ENCODE measurements at places on chromosomes 3 and 15. TPM values are rescaled to one million over a fixed set of nuclear protein-coding genes. Genes with fewer than 3 reads are reported as not detected.
A peak's percentile ranks its signal among the peaks of the same experiment; 100 is the strongest.

DNA sequence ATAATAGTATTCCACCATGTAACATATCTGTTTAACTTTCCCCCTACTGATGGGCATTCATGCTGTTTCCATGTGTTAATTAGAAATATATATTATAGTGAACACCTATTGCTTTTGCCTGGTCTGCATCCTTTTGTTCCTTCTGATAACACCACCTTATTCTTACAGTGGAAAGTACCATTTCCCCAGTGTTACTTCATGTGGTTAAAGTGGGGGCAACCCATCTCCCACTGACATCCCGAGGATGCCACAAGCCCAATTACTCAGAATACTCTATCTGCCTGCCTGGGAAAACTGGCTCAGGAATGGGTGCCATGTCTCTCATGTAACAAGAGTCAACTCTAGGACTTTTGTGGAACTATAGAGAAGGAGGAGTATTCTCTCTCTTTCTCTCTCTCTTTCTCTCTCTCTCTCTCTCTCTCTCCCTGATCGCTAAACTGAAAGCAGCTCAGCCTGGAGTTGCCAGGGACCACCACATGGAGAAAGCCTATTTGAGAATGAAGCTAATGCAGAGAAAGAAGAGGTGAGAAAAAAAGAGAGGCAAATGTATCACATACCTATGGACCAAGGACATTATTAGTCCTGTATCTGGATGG, 66.4 kb upstream of the PPIB start:
- DNase-seq, result no peak

Gene GOLGA6L2
- not detected for total RNA-seq

DNA sequence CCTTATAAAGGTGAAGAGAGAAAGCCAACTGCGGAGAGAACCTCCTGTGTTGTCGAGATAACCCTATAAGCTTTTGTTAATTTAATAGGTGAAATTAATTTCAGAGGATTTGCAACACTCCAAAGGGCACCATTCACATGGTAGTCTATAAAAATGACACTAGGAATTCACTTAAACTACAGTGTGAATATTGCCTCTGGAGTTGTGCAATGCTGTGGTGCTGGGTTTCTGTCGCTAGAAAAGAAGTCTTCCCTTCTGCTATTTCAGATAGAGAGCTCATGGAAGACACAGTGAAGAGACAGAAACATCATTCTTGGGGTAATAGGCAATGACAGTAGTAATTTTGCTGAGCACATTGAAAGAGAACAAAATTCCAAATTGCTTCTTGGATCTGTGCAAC, 28.8 kb upstream of the PROK2 start:
- no peak for DNase-seq

DNA sequence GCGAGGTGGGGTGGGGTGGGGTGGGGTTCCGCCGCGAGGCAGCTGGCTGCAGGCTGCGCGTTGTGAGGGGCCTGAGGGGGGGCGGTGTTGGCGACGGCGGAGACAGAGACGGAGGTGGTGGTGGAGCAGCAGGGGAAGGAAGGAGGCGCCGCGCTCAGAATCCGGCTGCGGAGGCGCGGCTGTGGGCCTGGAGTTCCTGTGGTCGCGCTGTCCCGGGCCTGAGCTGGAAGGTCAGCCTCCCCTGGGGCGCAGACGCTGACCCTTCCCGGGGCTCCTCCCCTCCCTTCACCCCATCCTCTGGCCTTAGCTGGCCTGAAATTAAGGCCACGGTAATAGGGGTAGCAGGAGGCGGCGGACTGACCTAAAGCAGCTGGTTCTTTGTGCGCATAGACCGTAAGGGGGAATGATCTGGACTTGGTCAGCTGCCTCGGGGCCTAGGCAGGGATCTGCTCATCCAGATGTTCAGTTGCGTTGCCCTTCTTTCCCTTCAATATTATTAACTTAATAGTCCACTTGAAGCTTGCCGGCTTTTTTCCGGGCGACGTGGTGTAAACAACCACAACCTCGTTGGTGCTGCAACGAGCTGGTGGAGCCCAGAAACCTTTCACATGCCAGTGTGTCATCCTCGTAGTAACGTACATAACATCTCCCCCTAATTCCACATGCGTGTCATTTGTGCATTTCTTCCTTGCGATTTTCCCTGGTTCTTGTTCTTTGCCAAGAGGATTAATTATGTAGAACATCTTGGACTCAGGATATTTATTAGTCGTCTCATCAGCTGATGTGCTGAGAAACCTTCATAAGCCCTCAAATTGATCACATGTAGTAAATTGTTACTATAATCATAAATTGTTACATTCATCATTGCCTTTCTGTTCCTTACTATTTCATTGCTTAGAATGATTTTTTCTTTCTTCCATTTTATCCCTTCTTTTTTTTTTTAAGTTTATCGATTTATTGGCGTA, 626 bp downstream of the SEC62 start:
- DNase-seq, result peak; percentile 28

DNA sequence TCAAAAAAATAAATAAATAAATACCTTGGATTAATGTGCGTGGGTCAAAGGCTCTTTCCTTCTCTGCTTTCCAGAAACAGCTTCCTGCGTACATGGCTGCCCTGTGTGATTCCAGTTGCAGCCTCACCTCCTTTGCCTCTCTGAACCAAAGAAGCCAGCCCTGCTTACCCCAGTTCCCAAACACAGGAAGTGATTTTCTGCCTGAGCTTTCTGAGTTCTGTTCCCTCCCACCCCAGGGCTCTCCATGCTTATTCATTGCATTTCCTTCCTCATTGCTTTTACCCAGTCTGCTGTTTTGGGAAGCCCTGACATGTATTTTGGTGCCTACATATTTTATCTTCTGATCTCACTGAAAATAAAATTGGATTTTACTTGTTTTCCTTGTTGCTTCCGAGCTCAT, 15.4 kb downstream of the ZSCAN2 start:
- no peak for DNase-seq

DNA sequence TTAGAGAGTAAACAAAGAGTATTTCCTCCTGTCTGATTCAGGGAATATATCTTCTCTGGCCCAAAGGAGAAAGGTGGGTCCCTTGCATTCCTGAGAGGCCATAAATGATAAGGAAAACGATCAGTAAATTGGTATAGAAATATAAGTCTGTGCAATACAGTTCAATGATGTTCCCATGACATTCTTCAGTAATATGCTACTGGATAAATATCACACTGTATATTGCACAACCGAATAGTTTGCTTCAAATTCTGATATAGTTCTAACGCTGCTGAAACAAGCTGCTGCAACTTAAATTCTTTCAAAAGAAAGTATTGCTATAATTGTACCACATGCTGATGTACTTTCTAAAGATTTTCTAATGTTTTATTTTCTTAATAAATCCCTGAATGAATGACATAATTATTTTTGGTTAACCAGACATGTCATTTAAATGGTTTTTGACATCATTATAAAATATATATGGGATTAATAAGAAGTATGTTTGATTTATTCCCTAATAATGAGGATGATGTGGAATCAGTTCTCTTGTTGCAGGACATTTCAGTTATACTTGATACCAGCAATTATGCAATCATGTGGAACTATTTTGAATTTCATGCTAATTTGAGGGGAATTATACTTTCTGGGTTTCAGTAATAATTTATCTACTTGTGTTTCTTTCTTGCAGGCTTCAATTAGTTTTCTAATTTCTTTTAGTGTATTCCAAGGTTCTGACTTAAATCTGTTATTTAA, 44.9 kb downstream of the FGF7 start:
- DNase-seq, result no peak

Gene WWTR1
- total RNA-seq, result 84.9 TPM

GRCh38 chr3:39260318-39260717, 19.5 kb downstream of the CX3CR1 start:
- no peak for DNase-seq

DNA sequence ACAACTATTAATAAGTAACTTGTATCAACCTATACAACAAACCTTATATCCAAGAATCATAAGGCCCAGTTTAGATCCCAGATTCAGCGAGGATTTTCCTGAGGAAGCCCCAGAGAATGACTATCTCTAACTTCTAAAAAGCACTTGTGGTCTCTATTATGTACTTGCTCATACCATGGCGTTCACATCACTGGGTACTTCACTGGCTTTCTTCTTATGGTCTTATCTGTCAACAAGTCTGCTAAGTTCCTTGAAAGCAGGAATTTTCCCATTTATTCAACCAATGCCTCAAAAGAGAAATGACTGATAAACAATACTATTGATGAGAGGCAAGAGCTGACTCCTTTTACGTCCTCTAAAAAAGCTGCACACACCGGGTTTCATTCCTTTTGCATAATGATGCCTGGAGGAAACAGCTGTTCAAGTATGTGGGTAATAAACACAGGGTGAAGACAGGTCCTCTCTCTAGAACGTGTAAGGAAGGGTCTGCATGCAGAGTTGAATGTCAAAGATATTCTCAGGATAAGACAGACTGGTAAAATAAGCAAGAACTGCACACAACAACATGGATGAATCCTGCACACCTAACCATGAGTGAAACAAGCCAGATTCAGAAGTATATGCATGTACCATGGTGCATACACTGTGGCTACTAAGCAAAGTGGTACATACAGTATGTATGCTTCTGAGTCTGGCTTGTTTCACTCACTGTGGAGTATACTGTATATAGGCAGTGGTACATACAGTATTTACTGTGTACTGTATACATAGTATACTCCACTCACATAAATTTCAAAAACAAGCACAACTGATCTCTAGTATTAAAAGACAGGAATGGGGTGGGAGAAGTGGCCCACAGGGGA, 408.7 kb downstream of the SHQ1 start:
- no peak for DNase-seq

- DNase-seq, result no peak
Measured at GRCh38 chr3:161420746-161421145, 49.4 kb upstream of the SPTSSB start.

DNA sequence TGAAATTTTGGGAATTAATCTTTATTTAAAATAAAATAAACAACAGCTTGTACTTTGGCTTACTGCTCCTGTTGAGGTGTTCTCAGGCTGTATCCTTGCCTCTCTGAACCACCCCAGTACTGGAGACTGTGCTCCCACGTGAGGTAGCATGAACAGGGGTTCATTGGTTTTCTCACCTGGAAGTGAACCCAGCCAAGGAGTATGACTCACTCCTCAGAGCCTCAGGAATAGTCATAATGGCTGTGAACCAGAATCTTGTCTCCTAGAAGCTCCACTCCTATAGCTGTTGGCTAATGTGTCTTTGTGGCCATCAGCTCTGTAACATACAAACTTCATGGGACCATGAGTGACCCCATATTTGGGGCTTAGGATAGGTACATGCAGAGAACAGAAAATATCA, 122.5 kb upstream of the ST8SIA2 start:
- no peak for DNase-seq

DNA sequence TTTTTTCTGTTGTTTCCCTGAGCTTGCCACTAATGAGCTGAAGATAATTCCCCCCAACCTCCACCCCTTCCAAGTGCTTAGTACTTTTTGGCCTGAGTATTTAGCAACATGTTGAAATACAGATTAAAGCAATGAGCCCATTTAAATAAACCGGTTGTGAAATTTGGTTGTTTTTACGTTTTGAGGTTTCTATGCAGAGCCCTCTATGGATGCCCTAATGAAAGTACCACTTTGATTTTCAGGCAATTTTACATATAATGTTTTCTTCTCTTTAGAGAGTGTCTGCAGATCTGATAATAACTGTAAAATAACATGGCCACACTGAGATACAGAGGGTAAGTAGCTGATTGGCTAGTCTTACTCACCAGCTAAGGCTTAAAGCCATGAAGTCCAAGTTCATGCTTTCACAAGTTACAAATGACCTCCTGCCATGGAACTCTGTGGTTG, 139.4 kb upstream of the SLC7A14 start:
- DNase-seq, result no peak

Gene ZPLD1
- not detected for total RNA-seq

Gene GOLGA8J
- 0.40 TPM for total RNA-seq

Gene GOLGA6L7
- not detected for total RNA-seq

DNA sequence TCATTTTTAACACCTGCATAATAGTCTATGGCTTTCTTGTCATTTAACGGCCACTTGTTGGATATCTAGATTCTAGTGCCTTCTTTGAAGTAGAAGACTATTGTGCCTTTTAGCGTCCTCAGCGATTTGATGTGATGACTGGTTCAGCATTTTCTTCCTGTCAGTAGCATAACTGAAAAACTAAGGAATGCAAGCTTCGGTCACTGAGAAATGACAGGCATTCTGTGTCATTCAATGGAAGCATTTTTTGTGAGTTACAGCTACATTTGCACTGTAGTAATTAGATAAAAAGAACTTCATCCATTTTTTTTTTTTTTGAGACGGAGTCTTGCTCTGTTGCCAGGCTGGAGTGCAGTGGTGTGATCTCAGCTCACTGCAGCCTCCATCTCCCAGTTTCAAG, 10.3 kb downstream of the NEK11 start:
- no peak for DNase-seq

- DNase-seq, result peak; percentile 25
Measured at GRCh38 chr15:41022487-41023090, 69.3 kb downstream of the CHAC1 start.

DNA sequence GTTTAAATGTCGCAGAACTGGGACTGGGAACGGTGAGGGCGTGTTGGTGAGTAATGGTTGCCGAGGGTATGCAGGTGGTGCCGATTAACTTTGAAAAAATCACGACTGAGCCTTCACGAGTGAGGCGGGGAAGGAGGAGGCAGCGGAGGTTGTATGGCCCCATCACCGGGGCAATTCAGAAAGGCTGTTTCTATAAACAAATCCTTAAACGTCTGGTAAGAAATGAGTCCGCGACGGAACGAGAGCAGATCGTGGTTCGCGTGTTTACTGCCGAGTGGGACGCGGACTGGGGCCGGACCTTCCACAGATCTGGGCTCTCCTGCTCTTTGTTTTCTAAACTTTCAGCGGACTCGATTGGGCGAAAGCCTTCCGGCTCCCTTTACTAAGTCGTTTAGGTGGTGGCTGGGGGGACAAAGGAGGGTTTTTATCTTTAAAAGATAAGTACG, 2.7 kb downstream of the IGF1R start:
- no peak for DNase-seq

Gene GABRB3
- not detected for total RNA-seq

Gene CLDN16
- 0.02 TPM for total RNA-seq

Gene PATL2
- total RNA-seq, result not detected

- peak; percentile 45 for DNase-seq
Measured at GRCh38 chr3:11774296-11774877, 72.3 kb downstream of the TAMM41 start.

DNA sequence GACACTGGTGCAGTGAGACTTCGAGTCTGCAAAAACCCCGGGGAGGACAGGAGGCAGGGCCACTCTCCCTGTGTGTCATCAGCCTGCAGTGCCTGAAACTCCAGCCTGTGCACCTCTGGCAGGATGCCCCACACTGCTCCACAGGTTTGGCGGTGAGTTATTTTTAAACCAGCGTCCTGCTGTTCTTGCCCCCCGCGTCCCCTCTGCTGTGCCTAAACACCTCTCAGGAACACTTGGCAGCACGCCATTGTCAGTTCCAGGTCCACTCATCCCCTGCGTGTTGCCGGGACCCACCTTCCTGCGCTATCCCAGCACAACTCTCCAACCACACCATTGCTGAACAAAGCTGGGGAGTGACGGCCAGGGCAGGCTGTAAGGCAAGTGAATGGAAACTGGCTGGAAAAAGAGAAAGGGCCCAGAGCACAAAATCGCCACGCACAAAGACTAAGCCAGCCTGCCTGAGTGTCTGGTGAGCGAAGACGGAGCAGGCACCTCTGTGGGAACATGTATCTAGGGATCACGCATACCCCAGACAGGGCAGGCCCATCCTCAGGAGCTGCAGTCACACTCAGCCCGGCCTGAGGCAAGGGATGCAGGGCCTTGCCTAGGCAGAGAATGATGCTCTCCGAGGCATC, 3.1 kb upstream of the PLA2G4F start:
- DNase-seq, result peak; percentile 33
